ENCODE measurements at places on chromosomes 13 and 19. TPM values are rescaled to one million over a fixed set of nuclear protein-coding genes. Genes with fewer than 3 reads are reported as not detected.
A peak's percentile ranks its signal among the peaks of the same experiment; 100 is the strongest.

GRCh38 chr19:6736169-6736916 is 1.0 kb downstream of the GPR108 start:
- peak; percentile 68 for DNase-seq

DNA sequence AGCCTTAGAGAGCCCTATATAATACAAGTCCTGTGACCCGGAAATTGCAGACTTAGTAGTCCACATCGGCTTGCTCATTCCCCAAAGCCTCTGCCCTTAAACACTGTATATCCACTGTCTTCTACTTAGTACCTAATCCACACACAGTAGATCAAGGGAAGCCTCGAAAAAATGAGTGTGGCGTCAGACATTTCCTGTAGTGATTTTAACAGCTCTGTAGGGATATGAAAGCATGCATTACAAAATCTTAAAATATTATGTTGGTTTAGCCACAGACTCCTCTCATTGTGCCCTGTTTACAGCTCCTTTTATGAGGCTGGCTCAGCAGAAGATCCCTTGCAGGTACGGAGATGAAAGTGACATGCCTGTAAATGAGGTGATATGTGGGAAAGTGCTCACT is 416.3 kb downstream of the LIG4 start:
- DNase-seq: no peak

DNA sequence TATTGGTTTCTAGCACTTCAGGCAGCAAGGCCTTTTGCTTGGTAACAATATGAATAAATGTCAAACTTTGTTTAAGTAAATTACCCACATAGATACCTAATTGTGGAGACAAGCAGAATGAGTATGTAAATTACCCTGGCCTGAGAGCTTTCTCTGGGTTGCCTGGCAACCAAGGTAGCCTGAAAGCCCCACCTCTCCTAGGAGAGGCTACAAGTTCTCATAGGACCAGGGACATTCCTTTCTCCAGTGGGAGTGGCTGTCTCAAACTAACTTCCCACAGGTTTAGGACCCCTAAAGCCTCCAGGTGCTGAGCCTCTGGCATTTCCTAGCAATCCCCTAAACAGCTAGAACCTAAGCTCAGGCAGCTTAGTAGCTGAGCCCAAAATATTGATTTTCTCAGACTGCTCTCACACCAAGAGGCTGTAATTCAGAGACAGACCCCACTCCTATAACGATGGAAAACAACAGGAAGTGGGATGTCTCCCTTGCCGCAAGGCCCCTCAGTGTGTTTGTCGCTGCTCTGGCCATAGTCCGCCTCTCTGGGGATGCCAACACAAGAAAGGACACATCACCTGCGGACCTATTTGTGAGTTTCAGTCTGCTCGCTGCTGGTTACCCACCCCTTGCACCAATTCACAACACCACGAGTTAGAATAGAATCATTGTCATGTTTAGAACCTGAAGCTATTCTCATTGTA is 207.3 kb downstream of the DLEU7 start:
- peak; percentile 24 for DNase-seq

Gene VSIG10L
- total RNA-seq: 0.95 TPM

DNA sequence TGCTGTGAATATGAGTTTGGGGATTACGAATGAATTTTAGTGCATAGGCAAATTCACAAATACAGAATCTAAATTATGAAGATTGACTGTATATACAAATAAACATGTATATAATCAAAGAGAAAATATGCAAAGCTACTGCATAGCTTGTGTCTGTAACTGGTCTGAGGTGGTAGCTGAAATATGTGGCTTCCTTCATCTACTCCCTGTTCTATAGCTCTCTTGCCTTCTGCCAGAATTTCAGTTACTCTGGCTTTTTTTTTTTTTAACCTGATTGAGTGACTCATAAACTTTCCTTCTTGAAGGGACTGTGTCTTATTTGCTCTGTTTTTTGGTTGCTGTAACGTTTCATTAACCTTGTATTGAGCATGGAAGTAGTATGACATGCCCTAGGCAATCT is 26.6 kb downstream of the DNAJC3 start:
- DNase-seq: no peak

- peak; percentile 72 for DNase-seq
Measured at GRCh38 chr13:99432609-99433542, 68.4 kb upstream of the TM9SF2 start.

GRCh38 chr13:73902296-73902695 is 231.9 kb downstream of the KLF12 start:
- no peak for DNase-seq

GRCh38 chr13:113601166-113602070 is 16.9 kb downstream of the TFDP1 start:
- no peak for DNase-seq

Gene UQCR11
- total RNA-seq: 141 TPM

- no peak for DNase-seq
Measured at GRCh38 chr13:48594096-48594815, 59.5 kb upstream of the CYSLTR2 start.

GRCh38 chr13:109131698-109132257 is 502.4 kb downstream of the MYO16 start:
- no peak for DNase-seq

GRCh38 chr13:113974304-113975281 is 717 bp upstream of the C13orf46 start:
- no peak for DNase-seq

- DNase-seq: no peak
Measured at GRCh38 chr19:28394725-28395124, 818.2 kb downstream of the UQCRFS1 start.

Gene CGB7
- not detected for total RNA-seq

GRCh38 chr19:44806291-44806690 is 2.6 kb upstream of the BCAM start:
- no peak for DNase-seq

- no peak for DNase-seq
Measured at GRCh38 chr13:110593430-110594130, 21.8 kb upstream of the NAXD start.

DNA sequence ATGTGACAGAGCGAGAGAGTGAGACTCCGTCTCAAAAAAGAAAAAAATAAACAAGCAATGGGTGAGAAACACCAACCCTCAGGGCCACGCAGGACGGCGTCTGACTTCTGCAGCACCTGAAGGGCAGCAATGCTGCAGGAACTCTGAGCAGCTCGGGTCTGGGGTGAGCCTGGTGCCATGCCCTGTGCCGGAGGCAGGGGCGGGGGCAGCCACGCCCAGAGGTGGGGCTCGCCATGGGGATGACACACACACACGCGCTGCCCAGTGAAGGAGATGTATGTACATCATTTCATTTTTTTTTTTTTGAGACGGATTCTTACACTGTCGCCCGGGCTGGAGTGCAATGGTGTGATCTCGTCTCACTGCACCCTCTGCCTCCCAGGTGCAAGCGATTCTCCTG is 24.3 kb downstream of the GPX4 start:
- DNase-seq: no peak
